Smooth muscle cell of bladder (primary cell): ENCODE measurements at places on chromosomes 11 and 22. TPM values are rescaled to one million over a fixed set of nuclear protein-coding genes. Genes with fewer than 3 reads are reported as not detected.

YDJC gene
- 9.1 and 9.4 TPM in 2 replicates for total RNA-seq

ARHGAP8 gene
- 0.28 and 0.74 TPM in 2 replicates for total RNA-seq

REXO2 gene
- 376 and 603 TPM in 2 replicates for total RNA-seq

PNPLA3 gene
- total RNA-seq: 4.5 and 7.5 TPM in 2 replicates

ART5 gene
- 0.37 TPM in 1 of 2 replicates, not detected in the other for total RNA-seq

DGAT2 gene
- total RNA-seq: 4.4 and 4.8 TPM in 2 replicates
